ENCODE measurements at places on chromosomes 4 and X.

DNA sequence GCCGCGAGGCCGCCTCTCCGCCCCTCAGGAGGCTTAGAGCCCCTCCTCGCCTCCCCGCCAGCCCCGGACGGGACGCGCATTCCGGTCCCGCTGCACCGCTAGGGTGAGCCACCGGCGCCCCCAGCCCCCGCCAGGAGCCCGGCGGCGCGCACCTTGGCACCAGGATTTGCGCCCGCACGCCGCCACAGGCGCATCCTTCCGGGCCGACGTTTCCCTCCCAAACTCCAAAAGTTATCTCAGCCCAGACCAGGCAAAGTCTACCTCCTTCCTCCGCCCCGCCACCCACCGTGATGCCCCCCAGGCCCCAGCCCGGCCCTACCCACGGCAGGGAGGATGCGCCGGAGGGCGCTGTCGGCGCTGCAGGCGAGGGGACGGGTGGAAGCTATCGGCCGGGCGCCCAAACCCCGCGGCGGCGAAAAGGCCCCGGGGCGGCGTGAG lies 538 bp downstream of the SCML2 start:
- DNase-seq = peak; percentile 15

DNA sequence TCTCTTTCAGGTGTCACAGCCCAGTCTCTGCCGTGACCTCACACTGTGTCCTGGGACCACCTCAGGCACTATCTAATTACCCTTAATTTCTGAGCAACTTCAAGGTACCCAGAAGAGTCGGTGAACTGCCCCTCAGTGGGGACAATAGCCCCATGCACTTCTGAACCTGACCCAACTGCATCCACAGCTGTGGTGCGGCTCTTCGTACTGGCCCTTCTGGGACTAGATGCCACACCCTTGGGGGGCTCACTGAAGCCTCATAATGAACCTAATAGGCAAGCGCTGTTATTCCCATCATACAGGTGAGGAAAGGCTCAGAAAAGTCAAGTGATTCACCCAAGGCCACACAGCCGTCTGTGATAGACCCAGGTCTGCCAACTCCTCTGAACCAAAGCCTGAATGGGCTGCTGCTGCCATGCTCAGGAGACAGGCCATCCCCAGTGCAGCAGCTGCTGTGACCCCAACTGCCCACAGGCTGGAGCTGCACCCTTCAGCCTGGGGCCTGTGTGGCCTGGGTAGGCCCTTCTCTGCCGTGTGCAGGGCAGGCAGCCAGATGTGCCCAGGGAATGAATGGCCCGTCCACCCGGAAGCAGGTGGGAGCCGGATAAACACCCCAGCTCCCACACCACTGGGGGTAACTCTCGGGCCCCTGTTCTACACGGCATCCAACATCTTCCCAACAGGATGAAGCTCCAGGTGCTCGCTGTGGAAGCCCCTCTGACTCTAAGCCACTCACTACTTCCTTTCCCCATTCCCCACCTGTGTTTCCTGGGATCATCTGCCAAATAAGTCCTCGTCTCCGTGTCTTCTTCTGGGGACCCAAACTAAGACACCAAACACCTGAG lies 35.9 kb downstream of the HMX1 start:
- no peak for DNase-seq

DNA sequence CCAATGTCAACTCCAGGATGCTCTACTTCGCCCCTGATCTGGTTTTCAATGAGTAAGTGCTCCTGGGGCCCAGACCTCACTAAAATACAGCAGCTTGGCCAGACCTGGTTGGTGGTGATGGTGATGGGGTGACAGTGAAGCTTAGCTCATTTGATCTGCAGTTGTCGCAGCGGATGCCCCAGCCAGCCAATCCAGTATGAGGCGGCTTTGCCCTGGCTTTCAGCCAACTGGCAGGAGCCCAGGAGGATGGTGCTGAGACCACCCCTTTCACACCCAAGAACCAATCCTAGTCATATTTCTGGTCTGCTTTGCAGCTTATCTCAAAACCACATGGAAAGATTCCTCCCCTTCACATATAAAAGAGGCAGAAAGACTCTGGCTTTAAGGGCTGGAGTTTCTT lies 173.8 kb downstream of the AR start:
- no peak for DNase-seq

DNA sequence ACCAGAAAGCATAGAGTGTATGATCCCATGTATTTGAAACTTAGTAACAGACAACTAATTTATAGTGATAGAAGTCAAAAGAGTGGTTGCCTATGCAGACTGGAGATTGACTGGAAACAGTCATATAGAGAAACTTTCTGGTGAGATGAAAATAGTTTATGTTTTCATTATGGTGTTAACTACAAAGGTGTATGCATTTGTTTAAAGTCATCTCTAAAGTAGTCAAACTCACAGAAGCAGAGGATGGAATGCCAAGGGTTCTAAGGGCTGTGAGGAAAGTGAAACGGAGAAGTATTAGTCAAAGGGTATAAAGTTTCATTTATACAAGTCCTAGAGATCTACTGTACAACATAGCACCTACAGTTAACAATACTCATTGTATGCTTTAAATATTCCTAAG lies 45.8 kb downstream of the ENOX2 start:
- DNase-seq = no peak

DNA sequence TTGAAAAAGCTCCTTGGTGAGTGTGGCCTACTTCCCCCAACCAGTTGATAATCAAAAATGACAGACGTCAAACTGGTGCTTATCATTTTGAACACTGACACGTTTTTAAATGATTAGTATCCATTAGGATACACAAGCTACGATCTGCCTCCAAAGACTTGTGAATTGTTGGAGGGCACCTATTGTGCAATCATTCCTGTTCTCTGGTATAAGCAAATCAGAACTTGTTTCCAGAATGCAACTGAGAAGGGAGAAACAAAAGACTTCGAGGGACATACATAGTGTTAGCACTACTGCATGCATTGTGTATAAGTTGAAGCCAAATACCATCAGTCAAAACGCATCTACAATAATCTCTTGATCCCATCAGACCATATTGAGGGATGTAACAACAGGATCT lies 11.6 kb downstream of the NPY2R start:
- DNase-seq = no peak

- DNase-seq = no peak
These were observed 50.5 kb downstream of the F9 start for GRCh38 chrX:139581068-139581467.

DNA sequence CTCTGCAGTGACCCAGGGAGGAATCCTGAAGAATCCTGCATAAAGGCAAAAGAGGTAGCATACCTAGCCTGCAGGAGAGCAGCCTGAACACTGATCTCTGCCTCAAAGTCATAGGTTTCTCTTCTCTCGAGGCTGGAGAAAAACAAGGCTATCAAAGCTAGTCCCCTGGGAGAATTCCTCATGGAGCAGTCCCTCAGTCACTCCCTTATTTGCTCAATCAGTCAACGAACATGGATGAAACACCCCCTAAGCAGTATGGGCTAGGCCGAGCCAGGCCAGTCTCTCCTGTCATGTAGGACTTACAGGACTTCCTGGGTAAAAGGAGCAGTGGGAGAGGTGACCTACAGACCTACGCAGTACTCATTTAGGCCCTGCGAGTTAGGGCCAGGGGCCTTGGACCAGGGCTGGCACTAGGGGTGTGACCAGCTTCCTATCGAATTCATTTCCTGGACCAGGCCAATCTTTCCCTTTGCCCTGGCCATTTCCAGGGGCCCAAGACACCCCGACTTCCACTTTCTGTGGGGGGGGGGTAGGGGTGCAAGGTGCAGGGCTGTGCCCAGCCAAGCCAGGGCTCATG lies 164.1 kb downstream of the EFNB1 start:
- no peak for DNase-seq

DNA sequence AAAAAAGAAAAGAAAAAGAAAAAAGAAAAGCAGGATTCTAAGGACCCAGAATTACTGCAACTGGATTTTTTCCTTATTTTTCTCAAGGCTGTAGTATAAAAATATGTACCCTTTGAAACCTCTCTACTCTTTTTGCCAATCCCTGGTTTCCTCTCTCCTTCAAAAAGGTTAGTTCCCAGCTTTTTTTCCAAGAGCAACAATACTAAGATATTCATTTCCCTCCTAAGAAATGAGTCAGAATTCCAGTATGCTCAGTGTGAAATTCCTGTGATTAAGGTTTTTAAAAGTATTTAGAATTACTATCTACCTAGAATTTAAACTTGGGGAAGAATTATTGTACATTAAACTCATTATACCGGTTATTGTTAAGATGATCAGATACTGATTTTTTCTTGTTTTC lies 22.0 kb downstream of the SMIM14 start:
- DNase-seq = no peak

- DNase-seq = no peak
These were observed 53.9 kb upstream of the TENM3 start for GRCh38 chr4:182189103-182189878.

DNA sequence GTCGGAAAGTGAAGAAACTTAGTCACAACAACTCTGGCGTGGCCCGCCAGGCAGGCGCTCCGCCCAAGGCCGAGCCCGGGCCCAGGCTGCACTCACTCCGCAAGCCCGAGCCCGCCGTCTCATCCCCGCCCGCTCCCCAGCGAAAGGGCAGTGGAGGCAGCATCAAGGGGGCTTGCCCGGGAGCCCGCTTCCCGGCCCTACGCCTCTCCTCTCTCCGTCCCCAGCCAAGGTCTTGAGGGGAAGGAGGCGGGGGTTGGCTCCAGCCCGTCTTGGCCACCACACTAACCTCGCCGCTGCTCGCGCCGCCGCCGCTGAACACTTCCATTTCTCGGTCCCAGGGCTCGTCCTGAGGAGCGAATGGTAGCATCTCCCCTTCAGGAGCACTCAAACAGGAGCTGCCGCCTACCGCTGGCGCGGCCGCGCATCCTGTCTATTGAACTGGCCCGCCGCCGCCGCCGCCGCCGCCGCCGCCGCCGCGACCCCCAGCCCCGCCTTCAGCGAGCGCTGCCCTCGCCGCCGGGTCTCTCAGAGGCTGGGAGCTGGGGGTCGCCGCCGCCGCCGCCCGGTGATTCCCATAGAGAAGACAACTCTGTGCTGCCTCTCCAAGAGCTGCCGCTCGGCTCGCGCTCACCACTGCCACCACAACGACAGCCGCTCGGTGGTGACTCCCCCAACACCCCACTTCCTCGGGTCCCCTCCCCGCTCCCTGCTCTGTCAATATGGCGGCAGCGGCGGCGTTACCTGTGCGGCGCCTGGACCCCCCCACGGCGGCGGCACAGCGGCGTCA lies at the start of gene RPS6KA6:
TSS of gene RPS6KA6 (minus strand) at position 667 of the 787 bp plus-strand sequence. CDS start at position 367, 300 bp downstream.
- DNase-seq = no peak

DNA sequence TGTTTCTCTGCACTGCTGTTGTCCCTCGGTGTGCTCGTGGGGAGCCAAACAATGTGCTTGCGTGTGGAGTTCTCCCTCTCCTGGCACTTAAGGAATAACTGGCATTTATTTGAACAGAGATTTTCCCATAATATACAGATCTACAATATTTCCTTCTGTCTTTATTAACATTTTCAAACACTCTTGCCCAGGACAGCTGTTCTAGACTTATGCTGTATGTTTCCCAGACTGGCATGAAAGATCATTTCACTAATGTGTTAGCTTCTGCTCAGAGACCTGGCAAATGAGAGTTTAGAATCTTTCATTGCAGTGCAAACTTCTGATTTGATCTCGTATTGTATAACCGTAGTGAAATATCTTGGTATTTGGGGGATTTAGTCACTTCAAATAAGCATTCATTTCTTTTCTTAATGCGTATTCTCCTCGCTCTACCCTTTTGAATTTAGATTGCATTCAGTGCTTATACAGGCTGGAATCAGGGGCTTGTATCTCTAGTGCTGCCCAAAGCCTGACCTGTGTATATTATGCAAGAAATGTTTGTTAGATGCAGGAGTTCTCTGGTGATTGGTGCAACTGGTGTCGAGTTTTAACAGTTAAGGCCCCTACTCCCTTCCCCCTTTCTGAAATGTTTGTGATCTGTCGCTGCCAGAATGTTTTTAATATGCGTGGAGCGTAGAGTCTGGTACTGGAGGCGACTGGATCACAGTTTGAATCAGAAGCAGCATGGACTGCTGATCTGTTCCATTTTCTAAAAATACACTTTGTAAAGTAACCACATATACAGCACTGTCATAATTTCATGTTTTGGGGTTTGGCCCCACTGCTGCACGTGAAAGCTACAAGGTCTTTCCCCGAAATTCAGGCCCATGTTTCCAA lies 326.3 kb downstream of the ARHGAP10 start:
- DNase-seq = no peak
